ENCODE measurements at places on chromosomes 6 and 20. TPM values are rescaled to one million over a fixed set of nuclear protein-coding genes. Genes with fewer than 3 reads are reported as not detected.

Gene DBNDD2
- total RNA-seq, result 18.4 TPM

Gene NFATC2
- total RNA-seq, result under 0.01 TPM

Gene PTK6
- total RNA-seq, result 0.17 TPM

Gene FUT9
- total RNA-seq, result under 0.01 TPM

Gene POPDC3
- 2.1 TPM for total RNA-seq

Gene INSM1
- not detected for total RNA-seq

Gene GFOD1
- 5.0 TPM for total RNA-seq

Gene AURKA
- total RNA-seq, result 48.3 TPM

Gene STXBP5
- total RNA-seq, result 23.3 TPM

Gene C20orf144
- total RNA-seq, result not detected

Gene FAM83C
- not detected for total RNA-seq

Gene WFDC12
- total RNA-seq, result not detected

Gene PRDM13
- total RNA-seq, result not detected

Gene PTK7
- total RNA-seq, result 81.3 TPM

Gene BMP5
- not detected for total RNA-seq

Gene TBX18
- 2.4 TPM for total RNA-seq

Gene LINC00237
- total RNA-seq, result not detected

Gene PTPRK
- 124 TPM for total RNA-seq

Gene KIF25
- 0.05 TPM for total RNA-seq

Gene MAS1
- total RNA-seq, result not detected

Gene DNAH8
- total RNA-seq, result under 0.01 TPM

Gene EPB41L1
- 20.3 TPM for total RNA-seq

Gene UNC93A
- not detected for total RNA-seq

Gene TTPAL
- total RNA-seq, result 11.5 TPM

Gene USP49
- 0.87 TPM for total RNA-seq

Gene BPIFB1
- total RNA-seq, result not detected

Gene TNNC2
- not detected for total RNA-seq

Gene BPIFB2
- not detected for total RNA-seq

Gene DYNLT2
- total RNA-seq, result 0.35 TPM

Gene NDRG3
- total RNA-seq, result 34.5 TPM

Gene IL17F
- not detected for total RNA-seq

Gene ABCF1
- 77.8 TPM for total RNA-seq

Gene MCM3
- 42.2 TPM for total RNA-seq

Gene BMP2
- 16.7 TPM for total RNA-seq

Gene FOXF2
- 0.05 TPM for total RNA-seq

Gene SCGN
- total RNA-seq, result not detected

Gene ZNF165
- 2.4 TPM for total RNA-seq

Gene RALGAPB
- total RNA-seq, result 23.3 TPM

Gene C4B
- total RNA-seq, result 0.35 TPM

Gene TSBP1
- not detected for total RNA-seq

Gene IL17A
- total RNA-seq, result not detected

Gene SLC17A9
- total RNA-seq, result 0.65 TPM

Gene MEI4
- total RNA-seq, result 1.2 TPM

Gene GUCA1A
- total RNA-seq, result 0.05 TPM

Gene SMLR1
- not detected for total RNA-seq

Gene ENPP1
- total RNA-seq, result 3.8 TPM

Gene OR2J2
- total RNA-seq, result not detected

Gene PLN
- not detected for total RNA-seq

Gene POM121L2
- not detected for total RNA-seq

Gene CCDC170
- total RNA-seq, result 0.17 TPM

Gene PRR18
- total RNA-seq, result not detected

Gene SLC25A27
- total RNA-seq, result 15.3 TPM

Gene FHL5
- total RNA-seq, result not detected

All from renal cortical epithelial cell (primary cell).